ENCODE measurements at places on chromosomes 3 and 15.
A peak's percentile ranks its signal among the peaks of the same experiment; 100 is the strongest.

DNA sequence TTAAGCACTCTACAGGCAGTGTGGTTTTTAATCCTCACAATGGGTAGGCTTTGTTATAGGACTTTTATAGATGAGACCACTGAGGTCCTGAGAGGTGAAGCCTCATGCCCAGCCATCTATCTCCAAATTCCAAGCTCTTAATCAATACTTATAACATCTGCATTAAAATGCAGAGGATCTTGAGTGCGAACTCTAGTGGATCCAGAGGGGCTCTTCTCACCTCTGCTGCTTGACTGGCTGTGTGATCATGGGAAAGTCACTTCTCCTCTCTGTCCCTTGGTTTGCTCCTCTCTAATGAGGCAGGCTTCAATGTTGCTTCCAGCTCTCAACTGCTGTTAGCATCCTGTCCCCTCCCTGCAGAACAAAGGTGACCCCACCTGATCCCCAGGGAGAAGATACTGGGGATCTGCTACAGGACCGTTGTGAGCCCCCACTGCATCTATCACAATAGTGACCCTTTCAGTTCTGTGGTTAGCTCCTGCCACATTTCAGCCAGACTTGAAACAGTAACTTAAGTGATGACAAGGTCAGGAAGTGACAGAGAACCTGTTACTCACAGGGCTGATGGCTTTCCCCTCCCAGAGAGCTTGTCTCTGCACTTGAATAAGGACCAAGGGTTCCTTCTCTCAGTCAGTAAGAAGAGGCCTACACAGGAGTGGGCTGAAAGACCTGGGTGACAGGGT, 1.3 kb downstream of the SLC27A2 start:
- DNase-seq = no peak

GRCh38 chr3:33004961-33005360, 53.5 kb downstream of the CCR4 start:
- DNase-seq = no peak

- no peak for DNase-seq
Observed at GRCh38 chr15:29093065-29093435, 176.6 kb downstream of the NSMCE3 start.

DNA sequence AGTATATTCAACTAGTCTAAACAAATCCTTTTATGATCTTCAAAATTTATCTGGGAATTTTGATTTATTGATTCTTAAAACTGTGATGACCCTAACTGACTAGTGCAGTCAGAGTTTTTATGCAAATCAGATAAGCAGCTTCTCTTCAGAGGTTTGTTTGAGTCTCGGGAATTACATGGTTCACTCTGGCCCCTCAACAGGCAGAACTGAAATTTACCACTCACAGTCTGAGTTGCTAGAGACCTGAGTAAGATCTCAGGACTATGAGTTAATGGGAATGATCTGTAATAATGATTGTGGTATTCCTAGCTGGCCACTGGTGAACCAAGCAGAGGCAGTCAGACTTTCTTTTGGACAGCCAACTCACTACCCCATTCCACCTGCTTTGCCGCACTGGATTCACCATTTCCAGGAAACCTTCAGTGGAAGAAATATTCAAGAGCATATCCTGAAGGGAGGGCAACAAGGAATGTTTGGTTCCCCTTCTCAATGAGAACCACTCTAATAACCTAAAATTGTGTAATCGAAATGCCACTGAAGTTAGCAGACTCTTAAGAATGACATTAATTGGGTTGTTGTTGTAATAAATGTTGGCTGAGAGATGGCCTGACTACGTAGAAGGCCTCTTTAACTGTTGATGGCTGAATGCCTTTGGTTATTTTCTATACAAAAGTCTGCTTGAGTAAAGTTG, 11.5 kb upstream of the DNAJC13 start:
- no peak for DNase-seq

DNA sequence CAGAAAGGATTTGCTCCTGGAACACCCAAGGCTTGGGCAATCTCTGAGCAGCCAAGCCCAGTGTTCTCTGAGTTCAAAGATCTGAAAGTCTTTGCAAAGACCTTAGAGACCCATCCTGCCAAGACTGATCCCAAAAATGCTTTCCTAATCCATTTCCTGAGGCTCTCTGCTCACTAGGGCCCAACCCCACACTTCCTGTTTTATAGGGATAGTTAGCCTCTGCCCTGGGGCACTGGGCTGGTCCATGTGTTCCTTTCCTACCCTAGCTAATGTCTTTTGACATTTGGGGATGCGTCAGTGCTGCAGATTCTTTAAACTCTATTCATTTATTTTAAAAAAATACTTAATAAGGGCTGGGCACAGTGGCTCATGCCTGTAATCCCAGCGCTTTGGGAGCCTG, 372.7 kb downstream of the ROBO2 start:
- no peak for DNase-seq

DNA sequence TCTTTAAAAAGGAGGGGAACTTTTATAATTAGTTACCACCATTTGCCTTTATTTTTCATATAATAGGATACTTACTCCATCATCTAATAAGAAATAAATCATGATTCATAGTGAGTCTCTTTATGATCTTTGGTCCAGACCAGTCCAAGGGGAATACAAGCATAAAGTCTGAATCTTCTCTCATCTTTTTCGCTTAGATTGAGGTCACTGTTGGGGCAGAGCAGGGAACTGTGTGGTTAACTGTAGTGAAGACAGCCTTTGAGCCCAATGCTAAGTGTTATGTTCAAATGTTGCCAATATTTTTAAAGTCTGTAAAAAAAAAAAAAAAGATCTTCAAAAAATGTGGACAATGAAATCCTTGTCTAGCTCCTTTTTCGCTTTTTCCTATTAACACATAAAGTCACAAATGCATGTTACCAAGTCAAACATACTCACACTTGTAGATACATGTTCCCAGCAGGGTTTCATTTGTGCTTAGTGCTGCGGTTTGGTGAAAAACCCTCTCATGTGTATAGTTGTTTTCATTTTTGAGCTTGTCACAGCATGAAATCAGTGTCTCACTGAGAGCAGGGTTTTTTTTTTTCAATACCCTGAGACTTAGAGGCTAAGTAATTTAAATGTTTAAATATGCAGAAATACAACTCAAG, 72.1 kb downstream of the EPHA3 start:
- no peak for DNase-seq

DNA sequence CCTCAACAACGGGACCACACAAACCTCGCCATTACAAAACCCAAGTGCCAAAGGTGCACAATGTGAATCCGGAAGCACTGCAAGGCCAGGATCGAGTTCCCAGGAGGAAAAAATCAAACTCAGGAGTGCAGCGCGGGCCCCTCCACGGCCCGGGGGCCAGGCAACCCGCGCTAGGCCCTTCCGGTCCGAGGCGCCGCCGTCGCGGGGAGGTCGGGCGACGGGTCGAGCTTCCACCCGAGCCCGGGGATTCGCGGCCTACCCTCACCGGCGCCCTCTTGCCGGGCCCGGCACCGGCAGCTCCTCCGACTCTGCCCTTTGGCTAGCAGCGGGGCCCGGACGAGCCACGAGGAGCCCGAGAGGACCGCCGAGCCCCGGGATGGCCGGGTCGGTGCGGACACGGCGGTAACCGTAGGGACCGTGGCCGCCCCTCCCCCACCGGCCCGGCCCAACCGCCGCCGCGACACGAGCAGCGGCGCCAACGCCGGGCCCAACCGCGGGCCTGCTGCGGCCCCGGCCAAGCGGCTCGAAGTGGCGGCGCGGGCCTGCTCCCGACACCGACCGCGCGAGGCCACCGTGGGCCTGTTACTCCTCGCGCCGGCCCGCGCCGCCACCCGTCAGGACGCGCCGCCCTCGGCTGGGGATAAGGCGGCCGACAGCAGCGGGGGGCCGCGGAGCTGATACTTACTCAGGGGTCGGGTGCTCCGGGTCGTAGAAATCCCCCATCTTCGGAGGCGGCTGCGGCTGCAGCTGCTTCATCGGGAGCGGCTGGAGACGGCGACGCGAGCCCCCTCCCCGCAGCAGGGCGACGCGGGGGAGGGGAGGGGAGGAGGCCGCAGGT, 525 bp downstream of the SETD2 start:
- DNase-seq = peak; percentile 35

- no peak for DNase-seq
Observed at GRCh38 chr3:129063841-129064482, 3.4 kb downstream of the GP9 start.

- peak; percentile 32 for DNase-seq
Observed at GRCh38 chr3:45642731-45643152, 46.5 kb upstream of the SACM1L start.
